Stimulated activated CD4-positive, alpha-beta T cell treated with anti-CD3 and anti-CD28 coated beads, Interleukin-4, amount 100 ng/mL, for 48 hours (primary cell): ENCODE measurements at places on chromosomes 16 and 17.

DNA sequence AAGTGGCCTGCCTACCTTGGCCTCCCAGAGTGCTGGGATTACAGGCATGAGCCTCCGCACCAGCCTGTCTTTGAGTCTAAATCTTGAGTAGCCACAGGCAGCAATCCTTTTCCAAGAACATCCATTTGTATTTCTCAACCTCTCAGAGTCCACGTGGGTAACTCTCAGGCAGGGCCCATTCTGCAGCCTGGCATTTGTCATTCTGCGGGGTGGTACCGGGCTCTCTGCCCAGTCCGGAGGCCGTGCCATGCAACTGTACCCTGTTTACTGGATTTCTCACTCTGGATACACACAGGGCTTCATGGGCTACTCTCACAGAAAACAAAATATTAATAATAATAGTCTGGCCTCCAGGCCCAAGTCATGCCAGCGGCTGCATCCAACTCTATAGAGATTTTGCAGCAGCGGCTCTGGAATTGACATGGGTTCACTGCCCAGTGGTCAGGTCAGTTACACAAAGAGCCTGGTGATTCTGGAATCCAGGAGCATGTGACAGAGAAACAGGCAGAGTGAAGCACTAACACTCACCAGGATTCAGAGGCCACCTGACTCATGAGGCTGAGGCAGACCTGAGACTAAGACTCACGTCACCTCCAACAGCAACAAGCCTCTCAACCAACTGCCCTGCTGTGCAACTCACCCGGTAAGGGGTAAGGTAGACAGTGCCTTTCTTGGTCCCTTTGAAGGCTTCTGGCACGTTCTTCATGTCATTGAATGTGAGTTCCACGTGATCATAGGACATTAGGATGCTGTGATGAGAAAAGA is 4.0 kb downstream of the WBP2 start:
- DNase-seq, result no peak

- DNase-seq, result no peak
Observed at GRCh38 chr17:55285340-55286301, 20.9 kb downstream of the HLF start.

DNA sequence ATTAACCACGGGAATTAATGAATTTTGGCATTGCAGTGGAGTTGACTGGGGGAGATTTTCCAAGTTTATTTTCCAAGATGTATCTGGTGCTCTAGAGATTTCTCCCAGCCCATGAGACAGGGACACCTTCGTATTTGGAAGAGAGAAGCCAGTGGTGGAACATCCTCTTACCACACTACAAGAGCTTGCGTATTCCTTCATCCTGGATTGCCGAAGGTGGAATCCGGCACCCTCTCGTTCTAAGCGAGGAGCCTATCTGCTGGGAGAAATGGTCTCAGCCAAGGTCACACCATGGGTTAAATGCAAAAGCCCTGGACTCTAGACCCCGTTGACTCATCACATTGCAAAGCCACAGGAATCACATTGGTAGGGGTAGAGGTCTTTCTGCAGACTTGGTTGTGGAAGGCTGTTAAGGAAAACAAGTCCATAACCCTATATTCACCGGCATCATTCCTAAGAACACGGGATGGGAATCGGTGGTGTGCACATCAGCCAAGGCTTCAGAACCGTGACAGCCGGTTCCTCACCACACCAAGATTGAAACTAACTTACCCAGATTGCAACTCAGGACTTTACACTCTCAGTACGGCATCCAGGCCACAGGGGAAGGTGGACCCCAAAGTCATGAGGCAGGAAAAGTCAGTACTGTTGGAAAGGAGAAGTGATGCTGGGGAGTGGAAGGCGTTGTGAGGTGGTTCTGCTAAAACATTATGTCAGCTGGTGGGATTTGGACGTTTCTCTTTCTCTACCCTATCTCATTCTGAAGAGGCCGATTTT is 259.8 kb downstream of the CPPED1 start:
- no peak for DNase-seq

GRCh38 chr16:78903843-78904242 is 696.7 kb downstream of the MAF start:
- no peak for DNase-seq

DNA sequence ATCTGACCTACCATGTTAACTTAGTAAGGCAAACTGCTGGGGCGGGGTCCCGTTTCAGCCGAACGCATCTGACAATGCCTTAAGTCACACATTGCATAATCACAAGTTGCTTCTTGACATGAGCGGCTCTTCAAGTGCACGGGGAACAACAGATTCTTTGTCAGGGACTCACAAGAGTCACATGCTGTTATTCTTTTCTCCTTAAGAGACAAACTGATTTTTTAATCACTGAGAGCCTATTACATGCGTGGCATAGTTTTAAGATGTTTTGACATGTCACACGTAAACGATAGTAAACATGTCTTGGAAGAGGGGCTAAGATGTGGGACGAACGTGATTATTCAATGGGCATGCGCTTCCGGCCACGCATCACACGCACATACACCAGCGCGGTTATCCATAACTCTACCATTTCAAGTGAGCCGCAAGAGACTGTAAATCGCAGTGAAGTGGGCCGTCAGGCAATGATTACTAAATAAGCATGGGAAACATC is 63.4 kb downstream of the ADCY9 start:
- no peak for DNase-seq

- DNase-seq, result no peak
Observed at GRCh38 chr17:3510090-3510489, 34.3 kb downstream of the ASPA start.

- DNase-seq, result no peak
Observed at GRCh38 chr17:37824534-37825485, 80.0 kb upstream of the HNF1B start.

DNA sequence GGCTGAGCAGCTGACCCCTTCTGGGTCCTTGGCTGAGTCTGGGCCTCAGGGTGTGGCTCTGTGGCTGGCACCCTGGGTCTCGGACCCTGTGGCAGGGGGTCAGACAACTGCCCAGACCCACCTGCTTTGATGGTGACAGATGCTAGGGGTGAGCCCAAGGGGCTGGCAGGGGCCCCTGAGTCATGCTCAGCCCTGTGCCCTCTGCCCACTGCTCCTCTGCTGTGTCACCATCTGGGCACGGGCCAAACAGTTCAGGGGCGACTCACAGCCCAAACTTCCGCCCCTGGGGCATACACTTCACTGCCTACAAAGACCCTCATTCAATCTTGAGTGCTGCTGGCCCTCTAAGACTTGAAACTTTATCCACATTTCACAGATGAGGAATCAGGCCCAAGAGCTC is 5.7 kb downstream of the ADGRG1 start:
- no peak for DNase-seq
